ENCODE measurements at places on chromosomes 4 and X.

- no peak for DNase-seq
These were observed 16.4 kb upstream of the ZNF280C start for GRCh38 chrX:130285069-130285620.

DNA sequence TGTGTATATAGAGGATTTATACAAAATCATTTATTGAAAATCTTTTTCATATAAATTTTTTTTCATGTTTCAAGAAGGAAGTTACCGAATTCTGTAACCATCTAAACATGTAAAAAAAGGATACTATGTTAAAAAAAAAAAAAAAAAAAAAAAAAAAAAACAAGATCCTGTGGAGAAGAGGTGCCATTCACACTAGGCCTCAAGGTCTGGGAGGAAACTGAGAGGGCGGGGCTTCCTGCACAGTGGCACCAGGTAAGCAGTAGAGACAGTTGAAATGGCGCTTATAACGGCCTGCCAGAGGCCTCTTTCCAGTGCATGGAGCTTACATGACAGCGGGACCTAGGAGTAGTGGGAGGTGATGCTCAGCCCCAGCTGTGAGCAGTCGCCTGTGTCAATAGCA is 17.5 kb downstream of the TRAPPC2 start:
- DNase-seq = no peak

- no peak for DNase-seq
These were observed 25.5 kb downstream of the PRIMPOL start for GRCh38 chr4:184675018-184675417.

- DNase-seq = no peak
These were observed 197.7 kb upstream of the MAB21L2 start for GRCh38 chr4:150384249-150384648.

DNA sequence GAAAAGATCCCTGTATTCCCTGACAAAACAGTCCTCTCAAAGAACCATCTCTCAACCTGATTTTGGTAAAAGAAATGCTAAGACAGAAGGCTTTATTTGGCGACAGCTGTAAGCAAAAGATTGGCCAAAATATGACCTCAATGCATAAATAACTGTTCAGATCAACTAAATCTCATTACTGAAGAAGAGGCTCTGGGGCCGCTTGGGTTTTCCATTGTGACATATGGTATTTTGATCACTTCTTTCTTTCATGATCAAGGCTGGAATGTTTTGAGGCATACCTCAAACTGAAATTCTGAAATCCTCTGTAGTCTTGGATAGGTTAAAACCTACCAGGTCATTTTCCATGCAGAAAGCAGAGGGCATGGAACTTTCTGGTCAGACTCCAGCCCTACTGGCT is 106.3 kb downstream of the C4orf51 start:
- no peak for DNase-seq

DNA sequence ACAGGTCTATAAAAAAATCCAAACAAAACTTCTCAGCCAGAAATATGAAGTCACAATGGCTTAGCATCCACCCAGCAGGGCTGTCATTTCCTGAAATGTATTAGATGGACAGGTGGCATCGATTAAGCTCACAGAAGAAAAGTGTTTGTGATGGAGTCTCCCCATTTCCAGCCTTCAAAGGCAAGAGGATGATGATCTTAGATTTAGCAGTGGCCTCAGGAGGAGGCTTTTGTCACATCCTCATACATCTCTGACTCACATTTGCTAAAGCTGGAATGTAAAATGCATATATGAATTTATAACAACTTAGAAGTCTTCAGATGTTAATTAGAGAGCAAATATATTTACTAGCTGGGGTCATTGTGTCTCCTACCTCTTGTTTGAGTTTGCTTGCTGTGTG is 441.9 kb downstream of the SPRY1 start:
- no peak for DNase-seq

DNA sequence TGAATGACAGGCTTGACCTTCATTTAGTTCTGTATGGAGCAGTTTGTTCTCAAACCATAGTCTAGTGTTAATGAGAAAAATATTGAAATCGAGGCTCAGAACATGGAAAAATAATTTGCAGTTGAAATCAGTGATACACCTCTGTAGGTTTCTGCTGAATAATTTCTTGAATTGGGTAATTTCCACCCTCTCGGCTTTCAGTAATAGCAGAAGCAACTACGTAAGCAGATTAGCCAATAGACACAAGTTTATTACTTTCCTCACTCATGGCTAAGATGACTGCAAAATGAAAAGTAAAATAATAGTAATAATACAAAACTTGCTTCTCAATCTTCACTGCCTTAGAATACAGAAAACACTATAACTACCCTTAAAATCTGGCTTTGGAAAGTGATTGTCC is 46.0 kb downstream of the USP38 start:
- no peak for DNase-seq

DNA sequence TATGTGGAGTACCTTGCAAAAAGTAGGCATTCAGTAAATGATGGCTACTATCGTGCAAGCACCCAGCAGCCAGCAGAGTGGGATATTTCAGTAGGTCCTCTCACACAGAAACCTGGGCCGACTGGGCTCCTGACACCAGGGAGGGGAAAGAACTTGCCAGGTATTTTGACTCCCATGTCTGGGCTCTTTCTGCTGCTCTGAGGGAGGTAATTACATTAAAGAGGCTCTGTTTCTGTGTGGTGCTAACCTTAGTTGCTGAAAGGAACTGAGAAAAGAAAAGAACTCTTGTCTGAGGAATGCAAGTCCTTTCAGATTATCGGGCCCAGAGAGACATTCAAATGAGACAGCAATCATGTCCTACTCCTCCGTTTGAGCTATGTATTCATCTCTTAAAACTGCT is 175.8 kb upstream of the MTMR8 start:
- no peak for DNase-seq

GRCh38 chr4:144748814-144749555 is 103.0 kb downstream of the HHIP start:
- no peak for DNase-seq

DNA sequence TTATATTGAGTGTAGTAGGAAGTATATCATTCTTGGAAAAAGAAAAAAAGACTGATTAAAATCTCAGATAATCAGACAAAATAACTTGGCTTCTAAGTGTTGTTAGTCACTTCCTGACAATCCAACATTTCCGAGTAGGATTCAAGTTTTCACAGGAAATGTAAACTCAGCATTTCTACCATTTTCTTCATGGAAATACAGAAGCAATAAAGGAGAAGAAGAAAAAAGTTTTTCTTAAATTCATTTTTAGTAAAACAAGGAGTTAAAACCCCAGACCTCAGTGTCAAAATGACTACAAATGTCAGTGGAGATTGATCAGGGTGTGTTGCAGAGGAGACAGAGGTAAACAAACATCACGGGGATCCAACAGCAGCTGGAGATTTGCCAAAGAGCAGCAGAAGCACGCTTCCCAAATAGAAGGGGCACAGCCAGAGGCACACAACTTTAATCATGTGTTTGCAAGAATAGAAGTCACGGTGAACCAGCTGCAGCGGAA is 129.3 kb upstream of the FAM9B start:
- no peak for DNase-seq

DNA sequence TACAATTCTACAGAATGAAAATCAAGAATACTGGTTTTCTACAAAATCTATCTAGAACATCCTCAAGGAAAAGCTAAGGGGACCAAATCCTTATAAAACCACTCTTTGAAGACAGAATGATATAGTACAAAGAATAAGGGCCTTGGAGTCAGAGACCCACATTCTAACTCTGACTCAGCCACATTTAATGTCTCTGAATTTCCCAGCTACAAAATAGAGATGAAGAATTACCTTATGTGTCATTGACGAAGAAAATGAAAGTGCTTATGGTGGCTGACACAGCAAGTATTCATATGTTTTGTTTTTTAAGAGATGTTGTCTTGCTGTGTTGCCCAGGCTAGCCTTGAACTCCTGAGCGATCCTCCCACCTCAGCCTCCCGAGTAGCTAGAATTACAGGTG is 35.9 kb upstream of the CXorf38 start:
- DNase-seq = no peak

Measured in stimulated activated CD8-positive, alpha-beta memory T cell treated with anti-CD3 and anti-CD28 coated beads, Interleukin-4, amount 100 ng/mL, for 24 hours (primary cell).